ENCODE measurements at places on chromosomes 12 and 14. TPM values are rescaled to one million over a fixed set of nuclear protein-coding genes. Genes with fewer than 3 reads are reported as not detected.

AQP2 gene
- total RNA-seq, result not detected

- no peak for DNase-seq
Measured at GRCh38 chr12:94545935-94546771, 86.5 kb upstream of the CEP83 start.

DNA sequence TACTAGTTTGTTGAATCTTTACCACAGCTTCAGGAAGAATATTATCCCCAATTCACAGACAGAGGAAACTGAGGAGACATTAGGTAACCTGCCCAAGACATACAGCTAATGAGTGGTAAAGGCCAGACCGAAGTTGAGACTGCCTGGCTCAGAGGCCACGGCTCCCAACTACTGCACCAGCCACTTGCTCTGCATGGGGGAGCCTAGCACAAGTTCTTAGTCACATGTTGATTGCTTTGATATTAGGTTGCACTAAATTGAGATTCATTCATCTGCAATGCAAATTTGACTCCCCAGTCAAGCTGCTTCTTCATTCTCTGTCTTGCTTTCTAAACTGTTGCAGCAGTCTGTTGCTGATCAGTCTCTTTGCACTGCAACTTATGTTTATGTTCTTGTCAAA is 25.9 kb upstream of the POLR3B start:
- no peak for DNase-seq

- no peak for DNase-seq
Measured at GRCh38 chr12:76341436-76342030, 6.7 kb downstream of the BBS10 start.

DNA sequence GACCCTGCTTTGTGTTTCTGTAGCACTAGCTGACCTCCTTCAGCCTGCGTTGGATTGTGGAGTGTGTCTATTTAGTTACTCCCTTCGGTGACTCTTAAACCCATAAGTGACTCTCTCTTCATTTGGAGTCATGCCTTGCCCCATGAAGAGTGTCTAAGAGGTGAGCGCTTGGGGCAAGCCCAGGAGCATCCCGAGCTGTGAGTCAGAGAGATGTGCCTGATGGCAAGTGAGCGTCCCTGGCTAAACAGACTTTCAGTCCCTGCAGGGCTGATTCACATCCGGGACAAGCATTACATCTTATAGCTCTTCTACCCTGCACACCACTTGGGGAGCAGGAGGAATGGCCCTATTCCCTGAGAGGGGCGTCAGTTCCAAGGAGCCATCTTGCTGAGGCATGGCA is 24.3 kb upstream of the ATF1 start:
- DNase-seq, result no peak

- no peak for DNase-seq
Measured at GRCh38 chr14:74609721-74610120, 2.3 kb downstream of the LTBP2 start.

ANKRD52 gene
- 15.4 TPM for total RNA-seq

GRCh38 chr14:55243813-55244212 is 27.4 kb upstream of the FBXO34 start:
- DNase-seq, result no peak

ABCC9 gene
- total RNA-seq, result 64.2 TPM

DNA sequence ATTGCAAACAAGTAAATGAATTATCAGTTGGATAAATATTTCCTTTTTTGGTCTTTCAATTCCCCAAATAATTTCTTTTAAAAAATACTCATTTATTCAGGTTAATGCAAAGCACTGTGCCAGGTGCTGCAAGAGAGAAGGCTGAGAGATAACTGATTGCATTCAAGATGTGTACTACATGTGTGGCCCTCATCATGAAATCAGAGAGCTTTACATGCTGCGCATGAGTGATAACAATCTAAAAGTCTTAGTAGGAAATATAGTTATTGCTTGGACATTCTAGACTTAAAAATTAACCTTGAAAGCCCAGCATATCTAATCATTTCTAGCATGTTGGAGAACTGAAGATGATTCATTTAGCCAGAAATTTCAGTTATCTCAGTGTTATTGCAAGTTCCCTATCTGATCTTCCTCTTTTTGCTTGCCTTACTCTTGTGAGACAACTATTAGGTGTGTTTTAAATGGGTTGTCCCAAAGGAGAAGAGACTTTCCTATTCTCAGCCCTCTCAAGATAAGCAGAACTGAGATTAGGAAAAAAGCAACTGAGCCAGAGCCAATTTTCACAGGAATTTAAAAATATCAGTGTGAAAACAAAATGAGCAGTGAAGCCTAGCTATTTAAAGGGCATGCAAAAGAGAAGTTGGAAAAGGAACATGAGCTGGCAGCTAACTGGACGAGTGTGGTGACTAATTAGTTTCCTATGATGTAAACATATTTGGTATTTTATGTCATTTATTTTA is 60.9 kb downstream of the PLEKHA5 start:
- no peak for DNase-seq

- no peak for DNase-seq
Measured at GRCh38 chr14:31389946-31390345, 30.4 kb downstream of the HEATR5A start.

GRCh38 chr12:88153959-88154358 is 11.9 kb downstream of the TMTC3 start:
- no peak for DNase-seq

DNA sequence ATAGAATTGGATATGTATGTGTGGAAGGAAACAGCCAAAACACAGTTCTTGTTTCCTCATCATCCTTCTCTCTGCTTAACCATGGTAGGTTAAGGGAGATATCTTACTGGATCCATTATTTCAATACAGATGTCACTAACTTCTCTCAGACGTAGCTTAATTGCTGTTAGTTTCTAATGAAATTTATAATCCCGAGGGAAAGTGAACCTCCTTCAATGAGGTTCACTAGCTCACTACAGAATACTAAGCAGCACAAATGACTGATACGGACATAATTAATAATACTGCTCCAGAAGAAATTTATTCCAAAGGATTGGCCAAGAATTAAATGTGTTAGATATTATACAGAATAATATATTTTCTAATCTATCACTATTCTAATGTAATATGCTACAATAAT is 28.6 kb upstream of the PTPRO start:
- no peak for DNase-seq

CHD8 gene
- total RNA-seq, result 65.6 TPM

SGPP1 gene
- 20.9 TPM for total RNA-seq

FLVCR2 gene
- total RNA-seq, result 12.1 TPM

DNA sequence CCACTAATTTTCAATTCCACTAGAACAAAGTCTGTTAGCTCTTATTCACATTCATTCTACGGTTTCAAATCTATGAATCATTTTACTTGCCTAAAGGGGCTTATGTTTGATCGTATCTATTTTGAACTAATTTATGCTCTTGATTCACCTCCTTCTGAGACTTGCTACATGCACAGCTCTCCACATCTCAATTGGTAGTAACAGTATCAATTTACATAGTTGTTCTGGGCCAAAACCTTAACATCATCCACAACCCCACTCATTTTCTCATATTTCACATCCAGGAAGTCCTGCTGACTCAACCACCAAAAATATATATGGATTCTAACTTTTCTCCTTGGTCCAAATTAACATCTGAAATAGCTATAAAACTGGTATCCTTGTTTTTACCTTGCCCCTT is 208.6 kb downstream of the RASSF9 start:
- DNase-seq, result no peak

GRCh38 chr14:53209370-53209769 is 56.2 kb upstream of the DDHD1 start:
- DNase-seq, result no peak

- no peak for DNase-seq
Measured at GRCh38 chr12:27333403-27334009, 870 bp downstream of the BMAL2 start.

NTN4 gene
- total RNA-seq, result 14.8 TPM

- DNase-seq, result no peak
Measured at GRCh38 chr14:98408713-98409112, 863.3 kb downstream of the BCL11B start.

DNA sequence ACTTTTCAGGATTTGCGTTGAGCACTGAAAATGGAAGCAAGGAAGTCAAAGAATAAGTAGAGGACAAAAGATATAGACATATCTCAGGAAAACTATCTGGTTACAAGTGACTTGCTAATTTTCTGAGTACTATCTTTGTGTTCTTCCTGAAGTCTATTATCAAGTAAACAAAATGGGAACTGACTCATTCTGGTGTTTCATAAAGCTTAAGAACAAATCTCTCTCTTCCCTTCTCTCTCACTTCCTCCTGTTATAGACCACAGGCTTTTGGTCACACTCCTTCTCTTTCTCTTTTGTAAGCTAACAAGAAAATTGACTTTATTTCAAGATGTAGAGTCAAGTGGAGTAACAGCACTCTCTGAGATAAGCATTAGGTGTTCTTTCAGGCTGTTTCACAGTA is 406.6 kb upstream of the SYT1 start:
- DNase-seq, result no peak

KERA gene
- not detected for total RNA-seq

ATF7 gene
- total RNA-seq, result 22.5 TPM

GRCh38 chr12:122842505-122843405 is 7.5 kb downstream of the HIP1R start:
- DNase-seq, result no peak

GRCh38 chr12:95143621-95144205 is 70.3 kb upstream of the NR2C1 start:
- DNase-seq, result no peak

GRCh38 chr14:89435892-89436656 is 19.0 kb upstream of the FOXN3 start:
- DNase-seq, result no peak

DNA sequence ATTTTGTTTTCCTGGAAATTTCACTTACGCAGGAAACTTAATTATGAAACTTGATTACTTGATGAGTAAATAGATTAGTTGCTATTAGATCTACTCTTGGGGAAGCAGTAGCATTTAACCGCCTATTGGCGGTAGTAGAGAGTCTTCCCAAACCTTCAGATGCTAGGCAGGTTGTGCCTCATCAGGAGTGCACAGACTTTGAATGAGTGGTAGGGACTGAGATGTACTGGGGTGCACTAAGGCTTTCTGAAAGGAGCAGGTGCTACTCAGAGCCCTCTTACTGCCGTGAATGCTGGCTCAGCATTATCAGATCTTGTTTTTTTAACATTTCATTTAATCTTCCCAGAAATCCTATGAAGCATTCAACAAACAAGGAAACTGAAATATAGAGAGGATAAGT is 7.7 kb downstream of the GATC start:
- no peak for DNase-seq

- DNase-seq, result no peak
Measured at GRCh38 chr14:44970907-44971306, 8.9 kb downstream of the TOGARAM1 start.

TGFB3 gene
- total RNA-seq, result 9.2 TPM

LRIG3 gene
- 69.8 TPM for total RNA-seq

CD4 gene
- 26.5 TPM for total RNA-seq

- DNase-seq, result no peak
Measured at GRCh38 chr14:105275267-105275946, 25.4 kb downstream of the BRF1 start.

TSHR gene
- 0.74 TPM for total RNA-seq

DNA sequence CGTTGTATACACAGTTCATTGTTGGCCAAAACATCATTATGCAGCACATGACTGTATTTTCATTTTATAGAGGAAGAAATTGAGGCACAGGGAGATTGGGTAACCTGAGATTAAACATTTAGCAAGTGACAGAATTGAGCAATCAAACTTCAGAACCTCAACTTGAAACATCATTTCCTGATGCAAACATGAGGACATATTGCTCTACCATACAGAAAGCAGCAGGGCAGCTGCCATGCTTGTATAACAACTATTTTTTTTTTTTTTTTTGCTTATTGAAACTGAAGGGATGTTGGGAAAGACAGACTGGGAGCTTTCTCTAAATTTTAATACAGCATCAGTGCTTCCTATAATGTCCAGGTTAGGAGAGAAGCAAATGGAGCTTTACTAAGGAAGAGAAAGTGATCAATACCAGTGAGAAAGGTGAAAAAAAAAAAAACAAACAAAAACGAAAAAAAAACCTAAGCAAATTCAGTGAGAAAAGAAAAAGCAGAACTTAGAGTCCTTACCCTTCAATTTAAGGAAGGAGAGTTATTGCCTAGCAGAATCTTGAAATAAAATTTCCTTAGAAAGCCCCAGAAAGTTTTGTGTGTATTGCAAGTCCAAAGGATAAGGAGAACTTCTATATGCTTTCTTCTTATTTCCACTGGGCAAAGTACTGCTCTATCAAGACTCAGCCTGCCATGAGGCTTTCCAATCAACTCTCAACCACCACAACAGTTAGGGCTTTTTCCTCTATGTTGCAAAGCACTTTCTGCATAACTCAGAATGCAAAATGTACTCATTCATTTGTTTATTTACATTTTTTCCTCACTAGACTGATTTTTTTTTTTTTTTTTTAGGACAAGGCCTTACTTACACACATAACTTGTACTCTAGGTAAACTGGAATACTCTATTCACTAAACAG is 21.6 kb downstream of the BTG1 start:
- DNase-seq, result no peak

DNA sequence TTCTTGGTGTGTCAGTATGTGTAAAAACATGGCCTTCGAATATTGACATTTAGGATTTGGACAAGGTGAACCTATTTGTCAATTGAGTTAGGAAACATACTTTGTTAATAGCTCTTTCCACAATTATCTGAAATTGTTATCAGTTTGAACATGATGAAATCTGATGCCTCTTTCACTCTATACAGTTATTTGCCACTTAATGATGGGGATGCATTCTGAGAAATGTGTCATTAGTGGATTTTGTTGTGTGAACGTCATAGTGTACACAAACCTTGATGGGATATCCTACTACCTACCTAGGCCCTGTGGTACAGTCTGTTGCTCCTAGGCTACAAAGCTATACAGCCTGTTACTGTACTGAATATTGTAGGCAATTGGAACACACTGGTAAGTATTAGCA is 4.8 kb downstream of the TULP3 start:
- no peak for DNase-seq

OGFOD2 gene
- total RNA-seq, result 13.9 TPM

DNA sequence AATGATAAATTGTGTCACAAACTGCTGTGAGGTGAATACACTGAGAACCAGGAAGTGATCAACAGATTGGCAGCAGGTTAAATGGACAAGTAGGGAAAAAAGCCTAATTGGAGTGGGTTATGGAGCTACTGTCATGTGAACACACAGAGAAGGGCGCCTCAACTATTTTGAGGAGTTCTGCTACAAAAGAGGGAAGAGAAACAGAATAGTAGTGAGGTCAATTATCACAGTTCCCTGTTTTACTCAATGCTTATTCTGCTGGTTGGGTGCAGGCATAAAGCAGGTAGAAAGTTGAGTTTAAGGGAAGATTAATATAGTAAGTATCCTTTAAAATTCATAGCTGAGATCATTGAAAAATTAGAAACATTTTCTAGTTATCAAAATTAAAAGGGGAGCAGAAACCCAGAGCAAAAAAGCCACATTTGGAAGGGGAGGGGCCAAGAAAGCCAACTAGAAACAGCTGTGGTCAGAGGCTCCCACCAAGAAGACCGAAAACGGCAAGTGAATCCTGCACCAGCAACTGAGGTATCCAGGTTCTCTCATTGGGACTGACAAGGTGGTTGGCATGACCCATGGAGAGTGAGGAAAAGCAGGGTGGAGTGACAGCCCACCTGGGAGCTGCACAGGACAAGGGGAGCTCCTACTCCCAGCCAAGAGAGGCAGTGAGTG is 105.7 kb downstream of the ZC3H14 start:
- DNase-seq, result no peak

- no peak for DNase-seq
Measured at GRCh38 chr12:102776041-102776440, 141.0 kb downstream of the PAH start.

Data from omental fat pad (tissue), 4 donors.